Stimulated activated CD4-positive, alpha-beta T cell treated with anti-CD3 and anti-CD28 coated beads, Interleukin-12 subunit alpha, Interleukin-12 subunit beta, amount 100 ng/mL, for 24 hours (primary cell): ENCODE measurements at places on chromosomes 13 and 19.

DNA sequence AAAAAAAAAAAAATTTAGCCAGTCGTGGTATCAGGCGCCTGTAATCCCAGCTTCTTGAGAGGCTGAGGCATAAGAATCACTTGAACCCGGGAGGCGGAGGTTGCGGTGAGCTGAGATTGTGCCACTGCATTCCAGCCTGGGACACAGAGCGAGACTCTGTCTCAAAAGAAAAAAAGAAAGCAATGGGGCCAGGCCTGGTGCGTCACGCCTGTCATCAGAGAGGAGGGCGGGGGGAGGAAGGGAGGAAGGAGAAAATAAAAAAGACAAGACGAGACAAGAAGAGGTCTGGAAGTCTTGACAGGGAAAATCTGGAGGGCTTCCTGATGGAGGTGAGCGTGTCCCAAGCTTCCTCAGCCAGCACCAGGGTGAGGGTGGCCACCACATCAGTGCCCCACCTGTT, 54.9 kb upstream of the PTPRS start:
- no peak for DNase-seq

DNA sequence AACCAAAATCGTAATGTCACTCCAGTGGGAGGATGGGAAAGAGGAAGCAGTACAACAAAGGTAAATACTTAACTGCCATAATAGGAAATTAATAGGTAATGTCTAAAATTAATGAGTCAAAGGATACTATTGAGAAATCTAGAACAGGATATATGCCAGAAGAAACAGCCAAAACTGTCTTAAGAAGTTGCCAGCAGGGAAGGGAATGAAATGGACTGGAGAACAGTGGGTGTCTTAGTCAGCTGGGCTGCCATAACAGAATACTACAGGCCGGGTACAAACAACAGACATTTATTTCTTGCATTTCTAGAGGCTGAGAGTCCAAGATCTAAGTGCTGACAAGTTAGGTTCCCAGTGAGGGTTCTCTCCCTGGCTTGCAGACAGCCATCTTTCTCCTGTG, 40.3 kb upstream of the IPO5 start:
- DNase-seq = no peak

DNA sequence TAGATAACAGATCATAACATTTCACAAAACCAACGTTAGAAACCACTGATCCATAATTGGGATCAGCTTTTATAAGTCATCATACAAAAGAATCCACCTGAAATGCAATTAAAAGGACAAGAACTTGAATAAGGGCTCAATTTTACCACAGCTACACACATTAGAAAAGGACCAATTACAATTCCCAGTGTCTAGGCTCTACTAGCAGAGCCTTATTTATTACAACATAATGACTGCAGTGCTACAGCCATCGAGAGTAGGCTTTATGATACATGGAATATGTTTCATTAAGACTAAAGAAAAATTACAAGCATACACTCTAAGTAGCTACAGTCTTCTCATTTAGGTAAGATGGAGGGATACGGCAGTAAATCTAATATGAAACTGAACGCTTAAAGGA, 2.9 kb downstream of the RBM26 start:
- DNase-seq = no peak

- DNase-seq = no peak
Observed at GRCh38 chr13:47294691-47295090, 397.8 kb upstream of the HTR2A start.

GRCh38 chr19:38224014-38224862, at the start of gene DPF1:
TSS of gene DPF1 (minus strand) at chr19:38224222. CDS start at chr19:38224142, 80 bp downstream.
- peak; percentile 17 for DNase-seq

- DNase-seq = no peak
Observed at GRCh38 chr19:56838024-56838908, 2.3 kb downstream of the PEG3 start.

DNA sequence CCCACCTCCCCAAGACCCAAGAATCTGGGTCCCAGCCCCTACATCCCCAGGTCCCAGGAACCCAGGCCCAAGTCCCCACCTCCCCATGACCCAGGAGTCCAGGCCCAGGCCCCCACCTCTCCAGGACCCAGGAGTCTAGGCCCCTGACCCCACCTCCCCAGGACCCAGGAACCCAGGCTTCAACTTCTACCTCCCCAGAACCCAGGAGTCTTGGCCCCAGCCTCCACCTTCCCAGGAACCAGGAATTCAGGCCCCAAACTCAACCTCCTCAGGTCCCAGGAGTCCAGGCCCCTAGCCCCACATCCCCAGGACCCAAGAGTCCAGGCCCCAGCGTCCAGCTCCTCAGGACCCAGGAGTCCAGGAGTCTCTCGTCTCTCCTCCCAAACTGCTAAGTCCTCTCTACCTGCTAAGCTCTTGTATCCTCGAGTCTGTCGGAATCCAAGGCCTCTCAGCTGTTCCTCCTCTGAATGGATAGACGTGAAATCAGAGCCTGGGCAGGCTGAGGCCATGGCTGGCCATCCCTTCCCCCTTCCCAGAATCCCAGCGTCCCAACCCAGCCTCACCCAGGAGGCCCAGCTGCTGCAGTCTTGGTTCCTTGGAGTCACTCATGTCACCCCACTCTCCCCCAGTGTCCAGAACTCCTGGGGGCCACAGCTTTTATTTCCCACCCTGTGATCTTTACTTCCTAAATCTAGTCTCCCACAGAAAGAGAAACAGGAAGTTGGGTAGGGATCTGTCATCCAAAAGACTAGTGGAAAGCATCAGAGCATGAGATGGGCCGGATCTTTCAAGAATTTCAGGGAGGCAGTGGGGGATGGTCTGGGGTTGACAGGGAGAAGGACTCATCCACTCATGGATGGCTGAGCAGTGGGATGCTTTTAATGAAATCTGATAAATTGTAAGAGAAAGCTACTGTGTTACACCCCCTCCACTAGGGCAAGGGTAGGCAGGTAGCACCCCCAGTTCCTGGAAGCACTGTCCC, at the start of gene CD209:
Gene CD209, minus strand, starts transcription at position 632 of the 982 bp plus-strand sequence. Its CDS starts 23 bp downstream, at position 609.
- DNase-seq = no peak
